NCI-H187 (cell line): ENCODE measurements at places on chromosomes 11 and 22.

DNA sequence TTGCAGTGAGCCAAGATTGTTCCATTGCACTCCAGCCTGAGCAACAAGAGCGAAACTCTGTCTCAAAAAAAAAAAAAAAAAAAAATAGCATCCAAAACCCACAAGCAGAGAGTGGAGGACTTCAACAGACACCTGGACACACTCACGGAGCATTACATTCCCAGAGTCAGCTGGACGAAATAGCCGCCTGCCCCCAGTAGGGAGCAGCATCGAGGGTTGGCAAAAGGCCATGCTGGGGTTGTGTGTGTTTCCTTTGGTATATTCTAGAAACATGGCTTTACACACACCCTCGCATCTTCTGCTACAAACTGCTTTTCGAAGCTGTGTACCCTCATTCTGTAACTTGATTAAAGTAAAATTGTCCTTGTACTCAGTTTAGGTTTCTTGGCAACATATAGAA, 5.3 kb downstream of the ADA2 start:
- no peak for DNase-seq

DNA sequence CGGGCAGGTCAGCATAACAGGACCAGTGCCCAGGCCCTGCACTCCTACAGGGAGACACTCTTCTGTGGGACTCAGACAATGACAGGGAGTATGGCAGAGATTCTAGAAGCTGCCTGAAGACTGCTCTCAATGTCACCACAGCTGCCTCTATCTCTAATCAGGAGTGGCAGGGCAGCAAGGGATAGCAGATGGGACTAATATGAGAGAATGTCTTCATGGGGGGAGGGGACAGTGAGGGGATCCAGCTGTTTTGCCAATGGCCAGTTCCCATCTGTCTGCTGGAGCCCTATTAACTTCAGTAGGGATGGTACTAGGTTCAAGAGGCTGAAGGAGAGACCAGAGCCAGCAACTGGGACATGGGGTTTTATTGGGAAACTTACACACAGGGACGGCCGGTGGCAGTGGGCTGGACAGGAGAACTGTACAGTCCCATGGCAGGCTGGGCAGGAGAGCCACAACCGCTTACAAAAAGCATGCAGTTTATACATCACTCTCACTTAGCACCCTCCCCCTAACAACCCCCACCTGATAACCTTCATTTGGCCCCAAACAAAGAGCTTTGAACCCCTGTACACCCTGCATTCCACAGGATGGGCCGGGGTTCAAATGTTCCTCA, 2.5 kb upstream of the CD82 start:
- no peak for DNase-seq

DNA sequence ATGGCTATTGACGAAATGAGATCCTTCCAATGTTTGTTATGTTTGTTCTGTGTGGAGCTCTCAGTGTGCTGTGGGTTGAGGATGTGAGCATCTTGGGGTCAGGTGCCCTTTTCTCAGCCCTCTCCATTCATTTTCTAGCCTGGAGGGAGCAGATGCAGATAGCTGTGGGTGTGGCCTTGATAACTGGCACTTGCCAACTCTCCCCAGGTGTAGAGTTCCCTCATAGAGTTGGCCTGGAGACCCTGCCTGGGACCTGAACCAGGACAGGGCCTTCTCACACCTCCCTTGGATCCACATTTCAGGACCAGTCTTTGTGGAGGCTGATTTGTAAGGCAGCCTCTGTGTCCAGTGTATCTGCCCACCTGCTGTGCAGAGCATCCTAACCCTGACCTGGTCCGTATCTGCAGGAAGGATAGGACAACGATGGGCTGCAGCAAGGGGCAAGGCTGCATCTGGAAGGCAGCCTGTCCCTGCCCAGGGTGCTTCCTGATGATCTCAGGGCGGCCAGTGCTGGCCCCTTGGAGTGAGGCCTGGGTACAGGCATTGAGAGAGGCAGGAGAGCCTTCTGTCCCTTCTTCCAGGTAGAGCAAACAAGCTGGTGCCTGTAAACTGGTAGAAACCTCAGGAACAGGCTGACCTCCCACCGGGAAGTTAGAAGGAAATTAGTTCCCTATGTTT, 245.9 kb downstream of the TBC1D22A start:
- DNase-seq: no peak

- DNase-seq: no peak
Measured at GRCh38 chr22:27799827-27800249, 1.7 kb downstream of the MN1 start.

DNA sequence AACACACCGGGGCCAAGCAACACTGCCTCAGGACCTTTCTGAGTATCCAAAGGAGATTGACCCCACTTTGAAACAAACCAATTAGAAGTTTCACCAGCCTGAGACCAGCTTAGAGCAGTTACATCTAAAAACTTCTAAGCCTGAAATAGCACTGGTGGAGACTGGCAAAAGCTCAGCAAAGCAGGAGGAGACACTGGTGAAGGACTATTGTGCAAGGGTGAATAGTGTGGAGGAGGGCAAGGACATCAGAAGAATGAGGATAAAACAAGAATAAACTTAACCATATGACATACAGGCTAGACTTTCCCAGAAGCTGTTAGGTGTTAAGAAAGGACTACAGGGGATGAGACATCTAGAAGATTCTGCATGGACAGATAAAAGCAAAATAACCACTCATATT, 152.4 kb downstream of the FCHSD2 start:
- no peak for DNase-seq
